Epithelial cell of alveolus of lung (primary cell): ENCODE measurements at places on chromosomes 6 and 20. TPM values are rescaled to one million over a fixed set of nuclear protein-coding genes. Genes with fewer than 3 reads are reported as not detected.

The SIRPD gene
- not detected in 2 replicates for total RNA-seq

The RSPH4A gene
- total RNA-seq = 0.40 TPM in 1 of 2 replicates, not detected in the other

The MCHR2 gene
- not detected in 2 replicates for total RNA-seq

The CASS4 gene
- total RNA-seq = 0.78 and 3.5 TPM in 2 replicates

The CNBD2 gene
- total RNA-seq = 3.4 and 6.2 TPM in 2 replicates
